CD4-positive, alpha-beta T cell (primary cell): ENCODE measurements at places on chromosomes 5 and 9.

DNA sequence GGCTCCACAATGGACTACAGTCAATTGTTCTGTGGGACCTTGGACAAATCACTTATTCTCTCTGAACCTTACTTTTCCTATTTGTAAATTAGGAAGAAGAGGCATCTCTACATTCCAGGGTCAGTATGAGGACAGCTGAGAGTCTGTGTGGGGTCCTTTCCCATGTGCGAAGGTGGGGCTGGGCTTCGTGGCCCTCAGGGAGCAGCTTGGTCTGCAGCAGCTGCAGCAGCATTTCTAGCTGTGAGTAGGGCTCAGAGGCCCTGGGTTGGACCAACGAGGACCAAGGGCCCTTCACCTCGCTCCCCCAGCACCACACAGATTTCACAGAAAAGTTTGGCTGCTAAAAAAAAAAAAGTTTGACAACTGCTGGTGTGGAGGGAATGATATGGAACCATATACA, 9.4 kb upstream of the DDX41 start:
- no peak for DNase-seq

DNA sequence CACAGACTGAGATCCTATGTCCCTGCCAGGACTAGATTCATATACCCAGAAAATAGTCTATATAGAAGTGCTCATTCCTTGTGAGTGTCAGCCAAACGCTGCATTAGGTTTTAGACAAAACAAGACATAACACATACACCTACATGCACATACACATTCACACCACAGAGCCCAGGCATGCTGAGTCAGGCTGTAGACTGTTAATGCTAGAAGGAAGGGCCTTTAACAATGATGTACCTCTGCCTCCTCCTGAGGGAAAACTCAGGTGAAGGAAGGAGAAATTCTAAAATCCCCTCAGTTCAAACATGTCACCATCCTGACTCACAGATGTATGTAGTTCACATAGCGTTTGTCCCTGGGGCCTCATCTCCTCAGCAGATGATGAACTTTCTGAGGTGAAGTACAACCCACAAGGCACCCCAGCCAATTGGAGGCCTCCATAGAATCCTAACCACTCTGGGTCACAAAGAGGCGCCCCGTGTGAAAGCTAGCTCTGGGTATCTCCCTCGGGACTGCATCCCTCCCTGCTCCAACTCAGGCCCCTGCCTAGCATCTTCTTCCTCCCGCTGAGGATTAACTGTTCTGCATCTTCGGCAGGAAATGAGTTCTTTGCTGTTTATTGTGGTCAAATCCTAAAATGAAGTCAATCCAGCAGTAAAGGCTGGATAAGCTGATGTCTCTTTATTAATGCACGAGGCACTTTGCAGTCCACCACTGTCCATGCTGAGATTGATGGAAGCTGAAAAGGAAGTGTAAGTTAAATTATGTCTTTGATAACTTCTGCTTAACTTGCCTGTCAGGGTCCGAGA, 40.8 kb upstream of the FSTL4 start:
- DNase-seq, result no peak

- DNase-seq, result no peak
Observed at GRCh38 chr5:34531751-34532360, 124.3 kb upstream of the RAI14 start.

DNA sequence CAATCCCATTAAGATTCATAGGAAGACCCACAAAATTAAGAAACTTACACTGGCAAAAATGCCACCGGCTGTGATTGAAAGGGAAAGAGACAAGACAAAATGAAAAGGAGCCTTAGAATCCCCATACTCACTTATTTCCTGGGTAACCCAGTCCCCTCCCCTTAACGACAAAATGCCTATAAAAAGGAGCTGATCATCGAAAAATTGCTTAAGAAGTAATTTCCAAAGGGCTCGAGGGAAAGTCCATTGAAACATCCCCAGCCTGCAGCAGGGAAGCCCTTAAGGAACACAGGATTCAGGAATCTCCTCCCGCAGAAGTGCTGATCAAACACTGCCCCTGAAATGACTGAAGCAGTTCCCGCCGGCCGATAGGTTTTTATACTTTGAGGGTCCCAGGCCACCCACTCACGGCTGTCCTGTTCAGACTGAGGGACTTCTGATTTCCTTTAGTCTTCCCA, 677 bp upstream of the ZNF79 start:
- no peak for DNase-seq

GRCh38 chr9:107810461-107810961, 320.9 kb upstream of the KLF4 start:
- no peak for DNase-seq

- no peak for DNase-seq
Observed at GRCh38 chr5:52994266-52994665, 5.1 kb downstream of the ITGA2 start.

DNA sequence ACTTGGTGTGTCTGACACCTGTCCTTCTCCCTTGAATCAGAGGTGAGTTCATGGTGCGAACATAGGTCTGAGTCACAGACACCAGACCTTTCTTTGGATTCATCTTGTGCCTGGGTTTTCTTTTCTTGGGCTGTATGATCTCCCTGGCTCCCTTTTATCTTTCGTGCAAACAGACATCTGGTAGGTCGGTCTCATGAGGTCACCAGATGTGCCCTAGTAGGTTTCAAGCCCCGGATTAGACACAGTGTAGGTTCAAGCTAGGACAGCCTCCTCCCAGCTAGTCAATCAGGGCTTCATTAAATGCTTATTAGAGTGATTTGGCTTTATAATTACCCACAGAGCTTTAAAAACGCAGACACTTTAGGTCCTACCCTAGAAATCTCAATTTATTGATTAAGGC, 106.0 kb upstream of the MYO10 start:
- no peak for DNase-seq

GRCh38 chr5:6222121-6222520, 156.2 kb downstream of the MED10 start:
- no peak for DNase-seq

- DNase-seq, result no peak
Observed at GRCh38 chr5:114243972-114244317, 117.9 kb upstream of the KCNN2 start.

- DNase-seq, result no peak
Observed at GRCh38 chr5:181203777-181204112, 1.3 kb downstream of the TRIM7 start.

DNA sequence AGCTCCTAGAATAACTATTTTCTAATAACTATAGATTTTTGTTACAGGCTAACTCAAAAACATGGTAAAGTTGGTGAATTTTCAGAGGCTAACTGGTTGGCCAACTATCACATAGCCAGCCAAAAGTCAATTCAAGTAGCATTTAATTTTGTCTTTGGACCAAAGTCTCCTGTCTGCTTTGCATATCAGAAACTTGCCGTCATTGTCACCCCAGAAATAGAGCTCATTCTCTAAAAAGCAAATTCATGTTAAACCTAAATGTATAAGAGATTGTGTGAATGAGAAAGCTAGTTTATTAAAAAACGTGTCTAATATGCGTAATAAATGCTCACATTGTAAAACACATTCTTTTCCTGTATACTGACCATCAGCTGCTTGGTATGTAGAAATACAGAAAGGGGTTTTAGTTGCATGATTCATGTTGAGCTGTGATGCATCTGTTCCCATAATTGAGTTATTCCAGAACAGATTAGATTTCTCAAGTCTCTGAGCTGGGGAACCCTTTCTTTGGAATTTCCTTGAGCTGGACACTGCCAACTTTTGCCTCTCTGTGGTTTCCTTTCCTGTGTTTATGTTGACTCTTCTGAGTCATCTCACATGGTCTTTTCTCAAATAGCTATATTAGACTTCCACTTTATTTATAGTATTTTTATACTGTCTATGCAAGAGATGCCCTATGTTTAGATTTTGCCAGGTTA, 7.3 kb downstream of the SRFBP1 start:
- no peak for DNase-seq

DNA sequence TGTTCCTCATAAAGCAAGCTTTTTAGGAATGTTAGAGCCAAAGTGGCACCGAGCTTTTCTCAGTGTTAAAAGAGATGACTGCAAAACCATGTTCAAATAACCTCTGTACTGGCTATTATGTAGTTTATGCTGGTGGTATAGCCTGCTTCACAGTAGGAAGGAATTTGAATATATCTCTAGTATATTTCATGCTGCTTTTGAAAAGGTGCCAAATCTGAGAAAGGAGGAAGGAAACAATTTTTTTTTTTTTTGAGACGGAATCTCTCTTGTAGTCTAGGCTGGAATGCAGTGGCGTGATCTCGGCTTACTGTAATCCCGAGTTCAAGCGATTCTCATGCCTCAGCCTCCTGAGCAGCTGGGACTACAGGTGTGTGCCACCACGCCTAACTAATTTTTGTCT, 13.5 kb downstream of the CREBRF start:
- DNase-seq, result no peak

DNA sequence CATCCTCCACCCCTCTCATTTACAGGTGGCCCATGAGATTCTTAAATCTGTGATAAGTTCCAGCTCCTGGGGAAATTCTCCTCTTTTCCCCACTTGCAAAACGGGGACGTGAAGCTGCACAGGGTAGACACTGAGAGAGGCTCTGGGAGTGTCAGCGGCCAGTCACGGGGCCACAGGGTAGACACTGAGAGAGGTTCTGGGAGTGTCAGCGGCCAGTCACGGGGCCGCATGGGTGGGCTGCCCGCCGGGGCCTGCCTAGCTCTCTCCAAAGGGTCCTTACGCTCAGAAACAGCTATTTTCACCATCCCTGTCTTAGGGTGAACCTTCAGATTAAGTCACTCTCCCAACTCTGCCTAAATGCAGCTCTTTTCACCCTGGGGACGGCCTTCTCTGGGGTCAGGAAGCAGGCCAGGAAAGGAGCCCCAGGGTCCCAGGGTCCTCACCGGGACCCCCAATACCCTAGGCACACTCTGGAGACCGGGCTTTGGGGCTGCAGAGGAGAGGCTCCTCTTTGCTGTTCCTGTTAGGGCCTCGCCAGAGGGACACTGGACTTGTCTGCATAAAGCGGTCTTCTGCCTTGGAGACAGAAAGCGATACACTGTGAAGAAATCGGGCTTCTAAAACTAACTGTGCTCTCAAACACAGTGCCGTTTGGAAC, 1.5 kb downstream of the FAM78A start:
- DNase-seq, result peak; percentile 42

- DNase-seq, result no peak
Observed at GRCh38 chr5:58860680-58861079, 277.8 kb downstream of the RAB3C start.

GRCh38 chr5:8676695-8677094, 807.7 kb downstream of the MTRR start:
- no peak for DNase-seq

- no peak for DNase-seq
Observed at GRCh38 chr9:27126670-27127069, 17.6 kb downstream of the TEK start.

GRCh38 chr9:112752334-112753125, 2.0 kb downstream of the SNX30 start:
- DNase-seq, result no peak
